Renal pelvis (tissue), 12 donors: ENCODE measurements at places on chromosomes 12 and 14.

DNA sequence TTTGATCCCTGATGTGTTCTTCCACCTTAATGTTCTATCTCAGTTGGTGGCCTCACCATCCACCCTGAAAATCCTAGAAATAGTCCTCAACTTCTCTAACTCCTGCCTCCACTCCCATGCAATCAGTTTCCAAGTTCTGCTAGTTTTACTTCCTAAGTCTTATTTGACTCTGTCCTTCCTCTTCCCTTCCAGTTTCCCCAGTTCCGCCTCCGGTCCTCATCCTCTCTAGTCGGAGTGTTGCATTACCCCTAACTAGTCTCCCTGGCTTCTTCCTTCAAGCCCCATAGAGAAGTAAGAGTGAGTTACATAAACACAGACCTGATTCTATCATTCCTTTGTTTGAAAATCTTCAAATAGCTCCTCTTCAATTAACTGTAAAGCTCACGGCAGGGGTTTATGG lies 236.5 kb downstream of the GXYLT1 start:
- no peak for DNase-seq

- DNase-seq: no peak
Observed at GRCh38 chr12:105036937-105037649, 47.2 kb downstream of the ALDH1L2 start.

GRCh38 chr12:14403711-14404196 lies 38.3 kb downstream of the ATF7IP start:
- DNase-seq: peak; percentile 85

DNA sequence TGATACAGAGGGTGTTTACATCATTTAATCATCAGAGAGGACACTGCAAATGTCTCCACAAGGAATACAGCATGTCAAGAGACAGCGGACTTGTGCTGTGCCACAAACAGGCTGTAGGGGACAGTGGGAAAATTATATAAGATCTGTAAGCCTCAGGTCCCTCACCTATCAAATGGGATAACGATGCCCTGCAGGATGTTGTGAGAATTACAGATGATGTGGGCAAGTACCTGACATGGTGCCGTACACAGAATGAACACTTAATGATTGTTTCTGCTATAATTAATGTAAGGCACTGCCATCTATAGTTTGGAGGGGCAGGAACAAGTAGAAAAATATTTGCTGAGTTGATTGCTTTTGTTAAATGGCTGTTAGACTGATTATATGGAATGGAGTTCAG lies 81.9 kb upstream of the GTF2A1 start:
- no peak for DNase-seq

DNA sequence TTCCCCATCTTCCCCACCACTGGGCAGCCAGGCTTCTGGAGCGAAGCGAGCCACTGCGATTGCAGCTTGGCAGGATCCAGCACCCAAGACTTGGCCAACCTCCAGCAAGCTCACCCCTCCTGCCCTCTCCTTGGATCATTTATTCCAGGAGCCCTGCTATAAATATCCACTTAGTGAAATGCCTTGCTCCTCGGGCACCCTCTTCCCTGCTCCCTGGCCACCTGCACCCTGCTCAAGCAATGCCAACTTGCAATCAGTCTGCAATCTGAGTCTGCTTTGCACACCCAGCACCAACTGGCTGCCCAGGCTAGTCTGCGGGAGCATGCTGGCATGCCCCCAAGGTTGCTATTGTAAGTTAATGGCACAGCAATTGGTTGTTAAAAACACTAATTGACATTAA lies 666.0 kb downstream of the MED13L start:
- DNase-seq: no peak

DNA sequence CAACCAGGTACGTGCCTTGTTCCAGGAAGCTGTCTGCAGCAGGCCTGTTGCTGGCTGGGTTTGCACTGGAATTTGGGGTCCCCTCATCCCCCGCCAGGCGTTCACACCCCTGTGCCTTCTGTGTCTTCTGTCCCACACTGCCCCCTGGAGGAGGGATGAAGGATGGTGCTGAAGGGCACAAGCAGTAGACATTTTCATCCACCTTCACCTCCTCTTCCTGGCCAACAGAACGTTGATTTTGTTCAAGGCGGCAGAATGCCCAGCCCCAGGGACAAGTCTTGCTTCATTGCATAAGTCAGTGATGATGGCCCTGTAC lies 122.1 kb downstream of the CALM1 start:
- no peak for DNase-seq

DNA sequence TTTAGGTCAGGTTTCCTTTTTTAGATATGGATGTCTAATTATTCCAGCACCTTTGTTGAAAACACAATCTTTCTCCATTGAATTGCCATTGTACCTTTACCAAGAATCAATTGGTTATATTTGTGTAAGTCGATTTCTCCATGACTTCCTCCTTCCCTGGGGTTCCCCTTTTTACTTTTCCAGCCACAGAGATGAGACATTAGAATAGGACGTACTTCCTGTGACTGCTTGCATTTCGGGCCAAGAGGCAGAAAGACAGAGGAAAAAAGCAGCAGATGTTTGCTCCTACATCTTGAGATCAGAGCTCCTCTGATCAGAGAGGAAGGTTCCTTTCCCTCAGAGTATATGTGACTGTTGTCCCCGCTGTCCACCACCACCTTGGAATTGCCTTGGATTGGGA lies 453.7 kb upstream of the RGS6 start:
- no peak for DNase-seq

DNA sequence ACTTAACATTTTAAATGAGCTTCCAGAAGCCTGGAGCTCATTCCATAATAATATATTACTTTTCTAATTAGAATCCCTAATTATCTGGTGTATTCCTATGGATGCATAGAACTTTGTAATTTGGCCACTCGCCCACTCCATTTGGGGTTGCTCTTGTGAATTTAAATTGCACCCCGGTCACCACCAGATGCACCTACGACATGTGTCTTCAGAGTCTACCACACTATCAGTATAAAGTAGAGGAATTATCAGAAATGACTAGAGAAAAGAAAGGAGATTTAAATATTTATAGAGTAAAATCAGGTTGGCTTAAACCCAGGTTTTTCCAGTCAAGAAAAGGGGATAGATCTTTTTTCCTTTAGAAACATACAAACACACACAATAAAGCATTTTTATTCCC lies 145.8 kb upstream of the DCN start:
- no peak for DNase-seq

DNA sequence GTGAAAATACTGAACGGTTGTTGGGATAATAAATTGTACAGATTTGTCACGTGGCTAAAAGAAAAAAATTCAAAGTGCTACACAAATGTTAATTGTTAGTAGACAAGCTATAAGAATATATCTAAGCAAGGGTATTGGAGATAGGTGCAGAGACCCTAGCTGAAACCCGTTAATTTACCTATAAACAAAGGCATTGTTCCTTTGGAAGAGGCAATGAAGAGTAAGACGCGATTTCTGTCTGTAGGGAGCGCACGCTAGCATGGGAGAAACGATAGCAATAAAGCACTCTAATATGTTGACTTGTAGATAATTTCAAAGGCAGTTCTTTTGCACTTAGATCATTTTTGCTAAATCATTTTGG lies 565 bp downstream of the CCDC77 start:
- DNase-seq: peak; percentile 20

- no peak for DNase-seq
Observed at GRCh38 chr14:76346391-76347160, 29.4 kb upstream of the ESRRB start.

DNA sequence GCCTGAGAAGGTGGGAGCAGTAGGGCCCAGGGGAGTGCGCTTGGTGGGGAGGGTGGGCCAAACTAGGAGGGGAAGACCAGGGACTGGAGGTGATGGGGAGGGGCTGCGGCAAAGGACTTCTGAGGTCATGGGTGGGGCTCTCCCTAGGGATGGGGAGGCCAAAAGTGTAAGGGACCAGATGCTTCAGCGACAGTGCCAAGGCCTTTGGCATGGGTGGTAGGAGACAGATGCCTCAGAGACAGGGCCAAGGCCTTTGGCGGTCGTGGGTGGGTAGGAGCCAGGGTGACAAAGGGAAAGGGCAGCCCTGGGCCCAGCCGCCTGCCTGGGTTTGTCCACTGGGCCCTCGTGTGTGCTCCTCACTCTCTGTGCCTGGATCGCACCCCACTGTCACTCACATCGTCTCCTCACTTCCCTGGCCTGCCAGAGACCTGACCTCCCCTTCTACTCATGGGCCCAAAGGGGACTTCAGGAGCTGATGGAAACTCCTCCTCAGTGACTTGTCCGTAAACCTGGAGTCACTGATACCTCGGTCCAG lies 13.2 kb upstream of the RABGGTA start:
- no peak for DNase-seq

GRCh38 chr12:93819050-93819491 lies 141.9 kb downstream of the CRADD start:
- peak; percentile 62 for DNase-seq

DNA sequence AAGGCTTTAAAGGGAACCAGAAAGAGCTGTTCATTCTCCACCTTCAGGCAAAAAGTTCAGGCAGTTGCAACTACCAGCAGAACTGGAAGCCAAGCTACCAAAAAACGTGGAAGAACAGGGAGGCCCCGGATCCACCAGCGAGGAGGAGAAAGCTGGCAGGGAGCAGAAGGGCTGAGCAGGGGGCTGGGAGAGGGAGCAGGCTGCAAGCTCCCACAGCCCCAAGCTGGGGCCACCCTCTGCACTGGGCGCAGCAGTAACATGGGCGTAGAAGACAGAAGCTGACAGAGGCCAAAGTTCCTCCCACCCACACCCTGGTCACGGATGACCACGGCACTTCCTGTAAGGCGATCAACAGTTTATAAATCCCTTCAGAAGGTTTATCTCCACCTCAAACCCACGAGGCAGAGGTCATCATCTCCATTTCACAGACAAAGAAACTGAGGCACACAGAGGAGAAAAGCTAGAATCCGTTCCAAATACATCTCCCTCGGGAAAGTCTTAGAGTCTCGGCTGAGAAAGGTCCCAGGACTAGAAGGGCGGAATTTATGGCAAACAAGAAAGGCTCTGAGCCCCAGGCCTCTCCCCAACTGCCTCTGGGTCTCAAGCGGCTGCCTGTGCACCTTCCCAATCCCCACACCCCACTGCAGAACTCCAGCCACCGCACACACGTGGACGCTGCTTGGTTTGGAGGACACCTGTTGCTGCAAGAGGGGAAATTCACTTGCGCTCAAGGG lies 1.8 kb downstream of the CCDC85C start:
- no peak for DNase-seq

- no peak for DNase-seq
Observed at GRCh38 chr12:22855456-22855855, 230.5 kb downstream of the ETNK1 start.

DNA sequence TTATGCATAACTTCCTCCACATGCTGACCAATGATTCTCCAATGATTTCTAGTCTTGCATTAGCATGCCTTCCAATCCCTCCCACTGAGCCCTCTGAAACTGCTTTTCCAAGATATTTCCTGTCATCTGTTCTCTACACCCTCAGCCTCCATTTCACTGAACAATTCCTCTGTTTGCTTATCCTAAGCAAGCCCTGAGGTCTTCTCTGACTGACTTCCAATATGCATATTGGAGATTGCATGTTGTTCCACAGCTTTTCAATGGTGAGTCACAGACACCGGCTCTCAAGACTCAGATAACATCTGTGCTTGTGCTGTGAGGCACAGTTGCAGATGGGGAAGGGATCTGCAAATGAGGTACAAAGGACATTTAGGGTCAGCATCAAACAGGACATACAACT lies 141.0 kb downstream of the SLC16A7 start:
- DNase-seq: no peak

- no peak for DNase-seq
Observed at GRCh38 chr12:59314209-59314608, 281.6 kb upstream of the SLC16A7 start.

GRCh38 chr14:21352587-21352986 lies 31.2 kb downstream of the SUPT16H start:
- no peak for DNase-seq

DNA sequence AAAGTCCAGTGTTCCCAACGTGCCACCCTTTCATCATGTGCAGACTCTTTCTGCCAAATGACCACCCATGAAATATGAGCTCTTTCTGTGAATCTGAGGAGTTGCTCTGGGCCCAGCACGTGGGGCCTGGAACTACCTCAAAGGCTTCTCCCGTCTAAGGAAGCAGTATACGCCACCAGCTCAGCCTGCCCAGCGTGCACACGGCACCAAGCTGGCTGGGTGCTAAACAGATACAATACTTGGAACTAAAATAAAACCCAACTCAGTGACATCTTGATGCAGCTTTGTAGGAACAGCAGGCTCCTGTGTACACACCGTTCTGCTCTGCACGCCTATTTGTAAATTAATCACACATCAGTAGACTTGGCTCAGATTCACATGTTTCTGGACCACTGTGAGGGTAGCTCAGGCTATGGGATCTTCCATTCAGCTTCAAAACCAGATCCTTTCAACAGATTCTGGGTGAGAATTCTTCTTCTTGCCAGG lies 74.8 kb downstream of the ARL6IP4 start:
- DNase-seq: no peak

GRCh38 chr12:85007836-85008235 lies 28.2 kb downstream of the TSPAN19 start:
- DNase-seq: no peak

- DNase-seq: no peak
Observed at GRCh38 chr14:89160437-89160836, 256.6 kb downstream of the FOXN3 start.

DNA sequence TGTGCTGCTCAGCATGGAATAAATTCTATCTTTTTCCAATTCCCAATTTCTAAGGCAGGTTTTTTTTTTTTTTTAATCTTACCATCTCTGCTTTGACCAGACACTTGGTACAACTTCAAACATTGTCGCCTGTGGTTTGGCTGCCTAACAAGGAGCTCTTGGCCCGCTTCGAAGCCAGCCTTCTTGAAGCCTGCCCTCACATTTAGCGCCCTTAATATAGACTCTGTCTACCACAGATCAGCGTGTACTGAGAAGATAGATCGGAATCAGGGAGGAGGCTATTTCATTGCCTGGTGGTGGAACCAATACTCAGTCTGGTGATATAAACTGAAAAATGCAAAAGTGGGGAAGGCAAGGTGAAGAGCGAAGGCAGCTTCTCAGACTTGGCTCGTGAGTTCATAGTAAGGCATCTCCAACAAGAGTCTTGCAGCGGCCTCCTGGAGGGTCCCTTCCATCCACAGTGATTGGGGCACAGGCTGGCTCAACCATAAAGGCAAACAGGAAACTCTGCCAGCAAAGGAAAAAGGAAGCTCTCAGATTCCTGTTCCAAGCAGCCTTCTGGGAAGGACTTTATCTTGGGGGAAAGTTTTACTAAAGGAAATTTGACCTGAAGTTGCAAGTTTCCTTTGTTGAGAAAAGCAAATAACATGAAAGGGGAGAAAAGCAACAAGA lies 103.2 kb upstream of the BCL2L14 start:
- no peak for DNase-seq

- DNase-seq: peak; percentile 74
Observed at GRCh38 chr12:32032205-32032810, 73.1 kb downstream of the RESF1 start.

GRCh38 chr14:91987192-91987591 lies 39.7 kb upstream of the FBLN5 start:
- DNase-seq: no peak
